Hypothalamus (tissue), 51 donors: ENCODE measurements at places on chromosomes 13 and 19.

- DNase-seq = no peak
These were observed 42.6 kb upstream of the CBY2 start for GRCh38 chr13:45659536-45659935.

DNA sequence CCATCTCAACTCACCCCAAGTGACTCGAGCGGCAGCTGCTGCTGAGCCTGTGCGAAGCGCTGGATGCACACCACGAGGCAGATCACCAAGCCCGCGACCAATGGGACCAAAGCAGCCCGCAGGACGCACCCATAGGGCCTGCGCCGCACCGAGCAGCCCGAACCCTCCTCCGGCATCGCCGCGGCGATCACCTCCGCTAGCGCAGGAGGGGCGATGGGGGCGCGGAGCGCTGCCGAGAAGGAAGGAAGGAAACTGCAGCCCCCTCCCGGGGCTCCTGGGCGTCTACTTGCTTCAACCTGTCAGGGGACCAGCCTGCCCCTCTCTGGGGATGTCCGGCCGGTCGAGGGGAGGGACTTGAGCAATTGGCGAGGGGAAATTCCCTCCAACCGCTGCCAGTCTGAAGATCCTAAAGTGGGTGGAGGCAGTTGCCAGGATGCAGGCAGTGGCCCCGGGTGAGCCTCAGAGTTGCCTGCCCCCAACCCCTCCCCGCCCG lies at the start of gene CD70:
CD70 (minus strand) TSS at position 324 of the 493 bp plus-strand sequence; CDS start at position 176, 148 bp downstream.
- DNase-seq = no peak

- no peak for DNase-seq
These were observed 29.5 kb downstream of the COMP start for GRCh38 chr19:18761531-18762110.

- no peak for DNase-seq
These were observed 172.4 kb downstream of the SLC7A1 start for GRCh38 chr13:29423050-29423449.

- DNase-seq = no peak
These were observed 8.1 kb downstream of the URAD start for GRCh38 chr13:27980280-27980998.

GRCh38 chr19:44741841-44742329 lies 6.6 kb upstream of the BCL3 start:
- DNase-seq = peak; percentile 40

GRCh38 chr13:100859861-100860260 lies 185.3 kb upstream of the TMTC4 start:
- DNase-seq = no peak

- no peak for DNase-seq
These were observed at the start of gene TNFSF13B for GRCh38 chr13:108269601-108270328. TSS of gene TNFSF13B (plus strand) at chr13:108269718. CDS start at chr13:108269896, 178 bp downstream.

DNA sequence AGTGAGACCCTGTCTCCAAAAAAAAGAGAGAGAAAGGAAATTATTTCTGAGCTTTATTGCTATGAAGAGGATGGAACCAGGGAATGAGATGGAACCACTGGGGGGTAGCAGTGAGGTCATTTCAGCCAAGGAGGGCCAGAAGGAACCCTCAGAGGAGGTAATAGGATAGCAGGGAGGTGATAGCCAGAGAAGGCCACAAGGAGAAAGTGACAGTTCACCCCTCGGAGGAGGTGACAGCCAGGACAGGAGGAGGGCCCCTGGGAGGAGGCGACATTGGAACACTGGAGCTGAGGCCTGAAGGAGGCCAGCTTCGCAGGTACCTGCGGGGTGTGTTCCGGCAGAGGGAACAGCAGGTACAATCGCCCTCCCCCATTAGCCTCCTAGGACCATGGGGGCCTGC lies 675 bp upstream of the PGPEP1 start:
- no peak for DNase-seq

DNA sequence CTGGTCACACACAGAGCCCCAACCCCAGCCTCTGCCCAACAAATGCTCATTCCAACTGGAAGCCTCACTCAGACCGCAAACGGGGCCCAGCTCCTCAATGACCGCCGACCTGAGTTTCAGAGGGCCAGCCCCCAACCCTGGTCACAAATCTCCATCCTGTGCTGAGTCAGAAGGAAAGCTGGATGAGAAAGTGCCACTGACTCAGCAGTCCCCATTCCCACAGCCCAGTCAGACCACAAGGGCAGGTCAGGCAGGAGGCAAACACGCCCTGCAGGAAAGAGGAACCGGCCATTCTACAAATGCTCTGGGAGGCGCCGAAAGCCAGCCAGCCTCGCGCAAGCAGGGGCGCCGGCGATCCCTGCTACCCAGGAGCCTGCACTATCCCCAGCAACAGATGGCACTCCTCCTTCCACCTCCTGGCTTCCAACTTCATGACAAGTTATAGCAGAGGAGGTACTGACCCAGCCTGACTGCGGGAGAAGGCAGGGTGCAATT lies 14.1 kb upstream of the PRKD2 start:
- no peak for DNase-seq

DNA sequence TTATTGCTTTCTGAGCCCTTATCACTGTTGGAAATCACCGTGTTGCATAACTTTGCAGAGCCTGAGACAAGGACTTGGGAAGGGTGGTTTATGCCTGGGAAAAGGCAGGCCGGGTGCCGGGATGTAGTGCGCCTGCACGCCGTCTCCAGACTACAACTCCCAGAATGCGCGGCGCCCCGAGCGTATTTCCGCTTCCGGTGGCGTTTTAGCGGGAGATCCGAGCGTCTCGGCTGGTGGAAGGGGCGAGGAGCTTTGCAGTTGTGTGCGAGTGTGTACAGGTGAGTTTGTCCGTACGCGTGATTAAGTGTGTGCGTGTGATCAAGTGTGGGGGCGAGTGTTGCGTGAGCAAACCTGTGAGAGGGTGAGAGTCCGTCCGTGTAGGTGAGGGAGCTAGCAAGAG lies 75.4 kb downstream of the PEG3 start:
- peak; percentile 81 for DNase-seq

- no peak for DNase-seq
These were observed 622.4 kb downstream of the DCT start for GRCh38 chr13:93857126-93857525.

- DNase-seq = no peak
These were observed 416.1 kb downstream of the ZNF536 start for GRCh38 chr19:30788105-30788765.

DNA sequence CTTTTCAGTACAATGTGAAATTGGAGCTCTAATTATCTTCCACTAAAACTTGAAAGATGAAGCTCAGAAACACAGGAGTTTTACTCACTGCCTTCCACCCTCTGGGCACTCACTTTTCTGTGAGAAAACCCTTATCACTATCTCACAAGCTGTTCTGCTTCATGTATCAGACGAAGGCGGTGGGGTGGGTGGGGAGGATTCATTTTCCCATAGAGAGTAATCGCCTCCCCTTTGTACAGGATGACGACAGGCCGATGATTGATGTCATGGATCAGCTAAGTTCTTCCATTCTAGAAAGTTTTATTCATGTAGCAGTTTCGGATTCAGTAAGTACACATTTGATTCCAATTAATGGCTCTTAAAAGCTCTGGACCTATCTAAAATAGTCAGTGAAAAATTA lies 139.9 kb downstream of the ZAR1L start:
- no peak for DNase-seq

DNA sequence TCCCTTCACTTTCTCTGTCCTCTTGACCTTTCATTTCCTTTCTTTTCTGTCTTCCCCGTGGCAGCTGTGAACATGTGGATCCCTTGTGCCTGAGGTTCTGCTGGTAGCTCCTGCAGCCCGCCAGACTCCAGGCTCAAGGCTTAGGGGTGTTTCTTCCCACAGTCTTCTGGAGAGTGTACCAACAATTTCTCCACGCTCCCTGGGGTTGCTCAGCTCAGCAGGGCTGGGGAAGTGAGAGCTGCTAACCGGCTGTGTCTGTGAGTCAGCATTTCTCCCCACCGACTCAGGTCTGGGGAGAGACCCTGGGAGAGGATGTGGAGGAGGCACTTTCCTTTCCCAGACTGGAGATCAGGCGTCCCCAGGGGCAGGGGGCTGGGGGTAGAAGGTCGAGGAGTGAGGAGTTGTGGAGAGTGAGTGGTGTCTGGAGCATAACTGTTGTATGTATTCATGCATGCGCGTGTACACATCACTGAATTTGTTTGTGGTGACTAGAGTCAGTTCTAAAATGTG lies 193.6 kb downstream of the KCNRG start:
- no peak for DNase-seq

GRCh38 chr13:94712287-94712811 lies at the start of gene SOX21:
TSS of gene SOX21 (minus strand) at chr13:94712545. CDS start at chr13:94712049, 496 bp downstream.
- DNase-seq = peak; percentile 68

GRCh38 chr19:42185277-42185676 lies 32.2 kb downstream of the DEDD2 start:
- no peak for DNase-seq

GRCh38 chr19:17996826-17997316 lies 11.1 kb upstream of the ARRDC2 start:
- peak; percentile 79 for DNase-seq

- DNase-seq = no peak
These were observed 16.1 kb upstream of the TPP2 start for GRCh38 chr13:102580552-102581169.

- DNase-seq = no peak
These were observed 353.3 kb upstream of the HTR2A start for GRCh38 chr13:47250146-47250545.

- DNase-seq = no peak
These were observed 19.7 kb downstream of the UBAC2 start for GRCh38 chr13:99220199-99220935.
